Central memory CD8-positive, alpha-beta T cell (primary cell): ENCODE measurements at places on chromosomes 13 and 19.

GRCh38 chr13:110518571-110518970, 43.0 kb downstream of the RAB20 start:
- H3K4me1 ChIP-seq = no peaks in the 10 kb centered on the region
- DNase-seq = no peak

DNA sequence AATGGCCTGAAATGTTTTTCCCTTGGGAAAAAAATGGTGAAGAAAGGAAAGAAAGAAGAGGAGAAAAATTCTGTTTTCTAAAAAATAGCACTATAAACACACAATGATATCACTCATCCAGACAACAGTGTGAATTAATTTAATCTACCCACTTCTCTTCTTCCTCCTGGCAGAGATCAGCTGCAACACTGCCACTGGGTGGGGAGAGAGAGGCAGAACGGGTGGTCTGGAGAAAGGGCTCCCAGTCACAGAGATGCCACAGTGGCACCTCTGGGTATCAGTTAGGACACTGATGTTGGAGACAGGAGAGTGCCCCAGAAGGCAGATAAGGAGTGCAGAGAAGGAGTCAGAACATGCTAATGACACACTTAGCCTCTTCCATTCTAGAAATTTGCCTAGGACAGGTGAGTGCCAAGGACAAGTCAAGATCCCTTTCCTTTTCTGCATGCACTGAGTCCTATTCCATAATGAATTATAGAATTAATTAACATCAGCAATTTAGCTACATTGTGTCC, 168.6 kb downstream of the SUCLA2 start:
- no peak overlapping the region for H3K27ac ChIP-seq
- no peaks in the 10 kb centered on the region for H3K4me1 ChIP-seq
- H3K36me3 ChIP-seq = no peaks in the 10 kb centered on the region

- H3K36me3 ChIP-seq = peaks cover 2% of the 10 kb centered on the region
- no peaks in the 10 kb centered on the region for H3K4me1 ChIP-seq
- H3K27me3 ChIP-seq = no peaks in the 10 kb centered on the region
- H3K4me3 ChIP-seq = no peak overlapping the region
- no peak for DNase-seq
These were observed 714.7 kb upstream of the PCDH20 start for GRCh38 chr13:62130062-62130970.

DNA sequence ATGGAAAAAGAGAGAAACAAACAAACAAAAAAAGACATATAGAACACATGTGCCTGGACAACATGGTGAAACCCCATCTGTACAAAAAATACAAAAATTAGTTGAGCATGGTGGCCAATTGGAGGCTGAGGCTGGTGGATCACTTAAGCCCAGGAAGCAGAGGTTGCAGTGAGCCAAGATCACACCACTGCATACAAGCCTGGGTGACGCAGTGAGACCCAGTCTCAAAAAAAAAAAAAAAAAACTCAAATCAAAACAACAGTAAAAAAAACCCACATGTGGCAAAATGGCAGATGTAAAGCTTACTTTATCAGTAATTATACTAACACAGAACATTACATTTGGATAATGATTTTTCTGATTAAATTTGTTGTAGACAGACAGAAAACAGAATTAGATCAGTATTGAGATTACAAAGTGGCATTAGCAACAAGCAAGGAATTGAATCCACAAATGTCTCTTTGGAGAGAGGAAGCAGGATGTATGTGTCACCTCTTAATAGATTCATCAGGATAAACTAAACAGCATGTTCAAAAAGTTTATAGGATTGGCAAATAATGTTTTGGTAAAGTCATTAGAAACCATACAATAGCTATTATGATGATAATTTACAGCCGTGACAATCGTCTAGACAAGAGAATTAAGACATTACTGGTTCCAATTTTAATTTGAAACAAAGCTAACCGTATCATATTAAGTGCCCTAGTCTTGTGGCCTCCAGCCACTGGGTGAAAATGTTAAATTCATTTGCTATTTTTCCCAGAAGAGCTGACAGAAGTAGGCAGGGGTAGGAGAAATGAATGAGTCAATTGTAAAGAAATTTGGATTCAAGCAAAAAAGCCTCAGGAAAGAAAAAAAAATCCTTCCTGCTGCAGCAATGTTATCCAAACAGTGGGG, 206.0 kb downstream of the FGF14 start:
- no peak overlapping the region for H3K4me3 ChIP-seq

- no peak overlapping the region for H3K4me3 ChIP-seq
- no peaks in the 10 kb centered on the region for H3K27me3 ChIP-seq
- no peak for DNase-seq
- peaks cover 57% of the 10 kb centered on the region for H3K4me1 ChIP-seq
- H3K36me3 ChIP-seq = peaks cover 81% of the 10 kb centered on the region
- no peak overlapping the region for H3K27ac ChIP-seq
These were observed 19.3 kb downstream of the PRAM1 start for GRCh38 chr19:8483165-8483564.

DNA sequence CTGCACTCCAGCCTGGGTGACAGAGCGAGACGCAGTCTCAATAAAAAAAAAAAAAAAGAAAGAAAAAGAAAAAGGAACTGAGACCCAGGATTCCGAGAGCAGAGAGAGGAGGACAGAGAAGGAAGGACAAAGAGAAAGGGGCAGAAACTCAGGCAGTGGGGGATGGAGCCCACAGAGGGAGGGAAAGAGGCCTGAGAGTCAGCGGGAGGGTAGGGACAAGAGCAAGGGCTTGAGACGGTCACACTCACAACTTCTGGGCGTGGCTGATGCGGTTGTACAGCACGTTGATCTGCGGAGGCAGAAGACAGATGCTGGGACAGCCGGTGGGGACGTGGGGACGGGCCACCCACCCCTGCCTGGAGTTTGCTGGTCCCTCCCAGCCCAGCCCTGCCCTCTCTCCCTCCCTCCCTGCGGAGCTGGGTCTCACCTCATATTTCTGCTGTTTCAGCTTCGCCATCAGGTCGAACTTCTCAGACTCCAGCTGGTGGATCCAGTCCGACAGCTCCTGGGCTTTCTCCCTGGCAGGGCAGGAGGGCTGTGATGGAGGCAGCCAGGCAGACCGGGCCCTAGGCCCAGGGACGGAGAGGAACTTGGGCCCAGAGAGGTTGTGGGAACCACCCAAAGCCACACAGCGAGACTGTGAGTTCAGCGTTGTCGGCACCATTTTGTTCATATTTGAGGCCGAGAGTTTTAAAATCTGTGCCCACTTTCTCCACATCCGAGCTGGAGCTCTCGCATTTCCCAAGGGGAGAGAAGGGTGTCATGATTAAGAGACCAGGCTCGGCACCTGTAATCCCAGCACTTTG, 15.2 kb downstream of the TNNT1 start:
- no peak for DNase-seq
- no peaks in the 10 kb centered on the region for H3K4me1 ChIP-seq
- peaks cover 72% of the 10 kb centered on the region for H3K27me3 ChIP-seq
- H3K36me3 ChIP-seq = no peaks in the 10 kb centered on the region
- H3K27ac ChIP-seq = no peak overlapping the region
- no peak overlapping the region for H3K4me3 ChIP-seq

GRCh38 chr19:1097810-1098176, 2.6 kb upstream of the POLR2E start:
- H3K27ac ChIP-seq = no peak overlapping the region
- H3K4me1 ChIP-seq = peaks cover 44% of the 10 kb centered on the region
- no peaks in the 10 kb centered on the region for H3K27me3 ChIP-seq
- peaks cover 22% of the 10 kb centered on the region for H3K36me3 ChIP-seq

DNA sequence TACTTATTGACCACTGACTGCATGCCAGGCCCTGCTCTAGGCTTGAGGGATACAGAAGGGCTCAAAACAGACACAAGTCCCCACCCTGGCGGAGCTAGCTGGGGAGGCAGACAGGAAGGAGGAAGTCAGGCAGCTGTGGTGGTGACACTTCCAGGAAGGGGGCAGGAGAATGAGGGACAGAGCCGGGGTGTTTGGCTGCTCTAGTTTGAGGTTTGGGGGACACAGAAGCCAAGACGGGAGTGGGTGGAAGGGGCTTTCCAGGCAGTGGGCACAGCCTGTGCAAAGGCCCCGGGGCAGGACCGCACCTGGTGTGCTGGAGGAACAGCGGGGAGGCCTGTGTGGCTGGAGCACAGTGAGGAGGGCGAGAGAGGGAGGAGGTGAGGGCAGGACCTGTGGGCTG, 4.0 kb downstream of the MRPL54 start:
- peaks cover 30% of the 10 kb centered on the region for H3K36me3 ChIP-seq
- peak overlapping the region; percentile 62 for H3K27ac ChIP-seq
- peak overlapping the region; percentile 53 for H3K4me3 ChIP-seq
- no peak for DNase-seq
- peaks cover 30% of the 10 kb centered on the region for H3K4me1 ChIP-seq

GRCh38 chr13:112859817-112860190, 109.2 kb upstream of the MCF2L start:
- H3K4me3 ChIP-seq = no peak overlapping the region
- no peak for DNase-seq
- H3K4me1 ChIP-seq = no peaks in the 10 kb centered on the region
- H3K36me3 ChIP-seq = peaks cover 19% of the 10 kb centered on the region

DNA sequence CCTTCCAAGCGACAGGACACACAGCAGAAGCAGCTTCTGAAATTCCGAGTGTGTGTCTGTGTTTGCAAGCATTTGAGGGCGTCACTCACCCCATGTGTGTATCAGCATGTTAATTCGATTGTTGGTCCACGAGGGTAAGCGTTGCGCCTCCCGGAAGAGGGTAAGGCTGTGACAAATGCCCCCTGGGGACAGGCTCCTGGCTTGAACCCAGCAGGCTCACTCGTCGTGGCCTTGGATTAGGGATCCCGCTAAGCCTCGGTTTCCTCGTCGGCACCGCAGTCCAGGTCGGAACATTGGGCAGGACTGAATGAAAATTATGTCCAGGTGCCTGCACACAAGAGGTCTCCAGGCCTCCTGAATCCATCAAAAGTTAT, 606 bp upstream of the STXBP2 start:
- peak overlapping the region; percentile 90 for H3K27ac ChIP-seq
- peaks cover 14% of the 10 kb centered on the region for H3K36me3 ChIP-seq
- H3K27me3 ChIP-seq = no peaks in the 10 kb centered on the region

GRCh38 chr19:12638611-12639182, 27.8 kb downstream of the MAN2B1 start:
- H3K4me1 ChIP-seq = peaks cover 16% of the 10 kb centered on the region
- no peak overlapping the region for H3K4me3 ChIP-seq
- H3K27ac ChIP-seq = no peak overlapping the region
- DNase-seq = no peak

DNA sequence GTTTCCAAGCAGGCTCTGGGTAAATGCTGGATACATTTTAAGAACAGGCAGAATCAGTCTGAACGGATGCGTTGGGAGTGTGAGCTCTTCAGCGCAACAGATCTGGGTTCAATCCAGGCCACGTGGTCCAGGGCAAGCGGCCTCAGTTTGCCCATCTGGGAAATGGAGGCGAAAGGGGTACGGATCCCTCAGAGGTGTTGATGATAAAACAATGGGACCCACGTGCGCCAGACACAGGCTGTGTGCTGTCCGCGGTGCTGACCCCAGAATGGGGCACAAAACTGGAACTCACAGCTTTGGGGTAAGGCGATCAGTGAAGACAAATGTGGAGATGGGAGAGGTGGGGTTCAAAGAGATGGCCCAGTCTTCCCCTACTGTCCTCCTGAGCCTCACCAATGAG, 13.1 kb upstream of the PDE4C start:
- H3K27me3 ChIP-seq = peaks cover 39% of the 10 kb centered on the region
- no peak overlapping the region for H3K27ac ChIP-seq
- no peaks in the 10 kb centered on the region for H3K4me1 ChIP-seq
- DNase-seq = no peak

- H3K4me1 ChIP-seq = no peaks in the 10 kb centered on the region
- H3K36me3 ChIP-seq = no peaks in the 10 kb centered on the region
- DNase-seq = no peak
- no peak overlapping the region for H3K27ac ChIP-seq
- H3K4me3 ChIP-seq = no peak overlapping the region
These were observed 519.2 kb upstream of the SLITRK6 start for GRCh38 chr13:86318450-86318849.

DNA sequence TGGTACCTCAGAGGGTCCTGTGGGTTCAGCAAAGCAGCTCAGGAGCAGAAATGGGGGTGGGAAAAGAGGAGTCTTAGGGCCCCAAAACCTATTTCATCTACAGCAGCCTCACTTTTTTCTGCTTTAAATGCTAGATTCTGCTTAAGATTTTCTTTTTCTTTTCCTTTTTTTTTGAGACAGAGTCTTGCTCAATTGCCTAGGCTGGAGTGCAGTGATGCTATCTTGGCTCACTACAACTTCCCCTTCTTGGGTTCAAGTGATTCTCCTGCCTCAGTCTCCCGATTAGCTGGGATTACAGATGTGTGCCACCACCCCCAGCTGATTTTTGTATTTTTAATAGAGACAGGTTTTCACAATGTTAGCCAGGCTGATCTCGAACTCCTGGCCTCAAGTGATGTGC, 30.7 kb upstream of the WDFY2 start:
- H3K27me3 ChIP-seq = peaks cover 35% of the 10 kb centered on the region
- H3K4me3 ChIP-seq = no peak overlapping the region
- no peak for DNase-seq
- no peak overlapping the region for H3K27ac ChIP-seq

- H3K27ac ChIP-seq = peak overlapping the region; percentile 20
- H3K4me1 ChIP-seq = peaks cover 18% of the 10 kb centered on the region
- peaks cover 3% of the 10 kb centered on the region for H3K36me3 ChIP-seq
- no peak overlapping the region for H3K4me3 ChIP-seq
These were observed 44.1 kb downstream of the SLAIN1 start for GRCh38 chr13:77741597-77741972.

DNA sequence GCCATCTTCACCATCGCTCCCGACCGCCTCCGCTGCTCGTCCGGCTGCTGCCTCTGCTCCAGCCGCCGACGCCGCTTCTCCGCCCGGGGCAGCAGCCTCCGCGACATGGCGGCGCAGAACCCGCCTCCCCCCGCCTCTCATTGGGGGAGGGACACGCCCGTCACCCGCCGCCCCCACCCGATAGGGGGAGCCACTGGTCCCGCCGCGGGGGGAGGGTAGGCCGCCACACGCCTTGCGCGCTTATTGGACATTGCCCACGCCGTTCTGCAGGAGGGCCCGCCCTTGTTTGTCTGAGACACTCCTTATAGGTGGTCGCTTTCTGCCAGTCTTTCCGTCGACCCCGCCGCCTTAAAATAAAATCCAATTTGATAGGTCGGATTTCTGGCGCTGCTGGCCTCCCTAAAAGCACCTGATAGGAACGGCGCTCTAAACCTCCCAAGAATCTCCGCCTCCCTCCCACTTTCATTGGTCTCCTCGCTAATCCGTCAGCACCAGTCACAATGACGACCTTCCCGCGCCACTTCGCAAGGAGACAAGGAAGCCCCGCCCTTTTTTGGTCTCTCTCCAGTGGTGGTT, at the start of gene HNRNPL:
Gene HNRNPL, minus strand, starts transcription at position 127 of the 576 bp plus-strand sequence. Its CDS starts 20 bp downstream, at position 107.
- H3K4me1 ChIP-seq = peaks cover 56% of the 10 kb centered on the region
- peak; percentile 98 for DNase-seq
- no peaks in the 10 kb centered on the region for H3K27me3 ChIP-seq
- H3K27ac ChIP-seq = peak within 1 kb of the TSS; percentile 98
- H3K4me3 ChIP-seq = peak within 1 kb of the TSS; percentile 90
